Heart left ventricle (tissue), 16 donors: ENCODE measurements at places on chromosomes 7 and 10. TPM values are rescaled to one million over a fixed set of nuclear protein-coding genes. Genes with fewer than 3 reads are reported as not detected.

DNA sequence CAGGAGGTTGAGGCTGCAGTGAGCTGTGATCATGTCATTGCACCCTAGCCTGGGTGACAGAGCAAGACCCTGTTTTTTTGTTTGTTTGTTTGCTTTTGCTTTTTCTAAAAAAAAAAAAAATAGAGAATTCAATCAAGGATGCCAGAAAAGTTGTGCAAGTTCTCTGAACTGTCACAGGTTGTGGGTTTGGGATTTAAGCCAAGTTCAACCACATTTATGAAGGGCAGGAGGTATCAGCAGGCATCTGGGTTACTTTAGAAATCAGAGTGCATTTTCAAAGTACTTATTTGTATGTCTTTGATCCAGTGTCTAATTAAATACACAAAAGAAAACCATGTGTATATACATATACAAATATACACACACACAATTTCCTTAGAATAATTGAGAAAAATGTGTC, 151.2 kb upstream of the MINDY3 start:
- no peak for DNase-seq
- no peaks in the 10 kb centered on the region for H3K27me3 ChIP-seq
- no peaks in the 10 kb centered on the region for H3K4me1 ChIP-seq
- no peaks in the 10 kb centered on the region for H3K36me3 ChIP-seq

DNA sequence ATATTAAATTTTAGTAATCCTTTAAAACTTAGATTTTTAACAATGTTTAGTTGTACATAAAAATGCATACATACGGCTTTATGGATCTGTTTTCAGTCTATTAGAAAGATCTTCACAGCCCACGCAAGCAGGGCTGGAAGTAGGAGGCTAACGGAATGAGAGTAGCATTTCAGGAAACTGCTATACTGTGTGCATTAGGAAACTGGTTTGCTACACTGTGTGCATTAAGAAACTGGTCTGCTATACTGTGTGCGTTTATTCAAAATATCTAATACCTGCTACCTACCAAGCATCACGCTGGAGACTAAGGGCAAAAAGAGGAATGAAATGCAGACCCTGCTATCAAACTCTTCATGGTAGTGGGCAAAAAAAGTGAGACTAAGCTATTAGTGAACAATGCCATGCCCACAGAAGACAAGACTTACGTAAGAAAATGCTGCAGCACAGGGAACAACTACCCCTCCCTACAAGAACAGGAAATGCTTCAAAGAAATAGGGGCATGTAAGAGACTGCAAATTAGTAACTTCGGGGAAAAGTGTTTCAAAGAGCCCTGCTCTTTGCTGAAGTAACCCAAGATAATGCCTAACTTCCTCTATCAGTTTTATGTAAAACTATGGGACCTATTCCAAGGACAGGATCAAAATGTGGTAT, 11.3 kb downstream of the RAB11FIP2 start:
- DNase-seq, result no peak
- no peak overlapping the region for H3K27ac ChIP-seq
- no peaks in the 10 kb centered on the region for H3K27me3 ChIP-seq
- H3K4me3 ChIP-seq, result no peak overlapping the region
- no peaks in the 10 kb centered on the region for H3K36me3 ChIP-seq
- H3K4me1 ChIP-seq, result peaks cover 3% of the 10 kb centered on the region

DNA sequence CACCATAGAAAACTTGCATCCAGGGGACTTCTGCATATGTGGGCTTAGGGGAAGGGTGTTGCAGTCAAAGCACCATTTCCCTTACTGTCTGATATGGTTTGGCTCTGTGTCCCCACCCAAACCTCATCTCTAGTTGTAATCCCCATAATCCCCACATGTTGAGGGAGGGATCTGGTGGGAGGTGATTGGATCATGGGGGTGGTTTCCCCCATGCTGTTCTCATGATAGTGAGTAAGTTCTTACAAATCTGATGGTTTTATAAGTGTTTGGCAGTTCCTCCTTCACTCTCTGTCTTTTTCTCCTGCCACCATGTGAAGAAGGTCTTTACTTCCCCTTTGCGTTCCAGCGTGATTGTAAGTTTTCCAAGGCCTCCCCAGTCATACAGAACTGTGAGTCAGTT, 177.4 kb downstream of the ADK start:
- no peak for DNase-seq
- no peak overlapping the region for H3K27ac ChIP-seq
- H3K4me3 ChIP-seq, result no peak overlapping the region
- H3K4me1 ChIP-seq, result no peaks in the 10 kb centered on the region
- H3K27me3 ChIP-seq, result no peaks in the 10 kb centered on the region

GRCh38 chr7:3887096-3887690, 586.1 kb downstream of the SDK1 start:
- no peaks in the 10 kb centered on the region for H3K36me3 ChIP-seq
- no peak overlapping the region for H3K27ac ChIP-seq
- no peaks in the 10 kb centered on the region for H3K27me3 ChIP-seq

GRCh38 chr7:93453262-93453661, 121.3 kb downstream of the CALCR start:
- DNase-seq, result no peak
- no peaks in the 10 kb centered on the region for H3K4me1 ChIP-seq
- H3K27ac ChIP-seq, result no peak overlapping the region
- no peaks in the 10 kb centered on the region for H3K27me3 ChIP-seq
- no peaks in the 10 kb centered on the region for H3K36me3 ChIP-seq

- H3K36me3 ChIP-seq, result no peaks in the 10 kb centered on the region
- H3K27ac ChIP-seq, result no peak overlapping the region
- H3K27me3 ChIP-seq, result no peaks in the 10 kb centered on the region
- no peaks in the 10 kb centered on the region for H3K4me1 ChIP-seq
- H3K4me3 ChIP-seq, result no peak overlapping the region
Observed at GRCh38 chr7:34031156-34031555, 125.8 kb downstream of the BMPER start.

GRCh38 chr10:114174695-114175188, 739 bp upstream of the CCDC186 start:
- H3K36me3 ChIP-seq, result no peaks in the 10 kb centered on the region
- H3K4me1 ChIP-seq, result peaks cover 8% of the 10 kb centered on the region
- peak overlapping the region; percentile 82 for H3K27ac ChIP-seq
- no peaks in the 10 kb centered on the region for H3K27me3 ChIP-seq

- H3K4me1 ChIP-seq, result peaks cover 3% of the 10 kb centered on the region
- DNase-seq, result no peak
- H3K27me3 ChIP-seq, result no peaks in the 10 kb centered on the region
- H3K27ac ChIP-seq, result peak overlapping the region; percentile 23
- H3K36me3 ChIP-seq, result no peaks in the 10 kb centered on the region
- no peak overlapping the region for H3K4me3 ChIP-seq
Observed at GRCh38 chr10:62037890-62038608, 136.6 kb downstream of the ARID5B start.

GRCh38 chr10:63265222-63265617, 132.1 kb downstream of the NRBF2 start:
- peak overlapping the region; percentile 62 for H3K4me3 ChIP-seq
- H3K27me3 ChIP-seq, result no peaks in the 10 kb centered on the region
- DNase-seq, result peak; percentile 33
- peak overlapping the region; percentile 89 for H3K27ac ChIP-seq
- peaks cover 53% of the 10 kb centered on the region for H3K4me1 ChIP-seq

GRCh38 chr7:139124084-139124914, 14.8 kb upstream of the ZC3HAV1 start:
- H3K36me3 ChIP-seq, result no peaks in the 10 kb centered on the region
- H3K27me3 ChIP-seq, result peaks cover 4% of the 10 kb centered on the region
- no peak overlapping the region for H3K4me3 ChIP-seq
- DNase-seq, result no peak
- no peaks in the 10 kb centered on the region for H3K4me1 ChIP-seq

DNA sequence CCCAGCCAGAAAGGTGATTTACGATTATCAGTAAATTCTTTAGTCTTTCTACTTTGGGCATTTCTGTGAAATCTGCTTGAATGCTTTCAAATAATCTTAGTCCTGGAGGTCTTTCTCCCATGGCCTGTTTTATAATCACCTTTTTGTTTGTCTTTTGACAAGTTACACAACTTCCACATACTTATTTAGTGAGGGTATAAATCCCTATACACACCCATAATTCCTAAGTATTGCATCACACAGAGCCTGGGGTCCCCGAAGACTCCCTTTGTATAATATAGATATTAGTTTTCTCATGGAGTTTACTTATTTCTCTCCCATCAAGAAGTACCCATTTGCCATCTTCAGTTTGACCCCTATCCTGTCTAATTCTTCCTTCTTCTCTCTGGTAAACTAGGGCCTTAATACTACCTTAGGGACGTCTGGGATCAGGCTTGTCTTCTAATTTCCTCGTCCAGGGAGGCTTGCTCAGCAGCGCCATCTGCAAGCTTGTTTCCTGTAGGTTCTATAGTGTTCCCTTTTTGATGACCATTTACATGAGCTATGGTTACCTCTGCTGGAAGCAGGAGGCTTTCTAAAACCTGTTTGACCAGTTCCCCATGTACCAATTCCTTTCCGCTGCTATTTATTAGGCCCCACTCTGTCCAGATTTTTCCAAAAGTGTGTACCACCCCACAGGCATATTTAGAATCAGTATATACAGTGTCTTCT, 8.1 kb downstream of the DNAH11 start:
- H3K4me3 ChIP-seq, result no peak overlapping the region
- H3K27me3 ChIP-seq, result peaks cover 7% of the 10 kb centered on the region
- no peak overlapping the region for H3K27ac ChIP-seq
- DNase-seq, result no peak
- H3K36me3 ChIP-seq, result no peaks in the 10 kb centered on the region

DNA sequence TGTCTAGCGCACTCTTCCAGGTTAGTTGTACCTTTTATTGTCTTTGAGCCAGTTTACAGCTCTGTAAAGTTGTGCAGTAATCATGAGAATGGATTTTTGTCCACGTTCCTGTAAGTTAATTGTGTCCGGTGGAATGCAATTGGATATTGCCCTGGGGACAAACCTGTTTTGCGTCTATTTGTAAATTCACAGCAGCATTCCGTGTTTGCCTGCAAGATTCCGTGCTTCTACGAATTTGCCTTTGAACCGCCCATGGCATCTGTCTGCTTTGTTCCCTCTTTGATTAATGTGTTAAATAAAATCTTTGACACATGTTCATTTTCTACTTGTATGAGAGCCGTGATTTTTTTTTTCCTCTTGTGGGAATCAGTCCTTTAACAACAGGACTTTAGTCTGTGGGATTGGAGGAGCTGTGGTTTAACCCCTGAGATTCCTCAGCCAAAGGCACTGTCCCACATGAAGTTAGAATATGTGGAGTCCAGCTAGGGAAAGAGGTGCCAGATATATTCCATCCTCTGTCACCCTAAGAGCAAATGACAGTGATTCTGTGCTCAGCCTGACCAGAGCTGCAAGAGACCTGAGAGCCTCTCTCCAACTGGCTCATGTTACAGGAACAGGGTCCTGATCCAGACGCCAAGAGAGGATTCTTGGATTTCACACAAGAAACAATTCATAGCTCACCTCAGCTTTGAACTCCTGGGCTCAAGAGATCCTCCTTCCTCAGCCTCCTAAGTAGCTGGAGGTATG, 126.3 kb downstream of the COL26A1 start:
- H3K27me3 ChIP-seq, result no peaks in the 10 kb centered on the region
- H3K27ac ChIP-seq, result no peak overlapping the region
- H3K36me3 ChIP-seq, result no peaks in the 10 kb centered on the region
- H3K4me1 ChIP-seq, result no peaks in the 10 kb centered on the region
- no peak for DNase-seq
- no peak overlapping the region for H3K4me3 ChIP-seq

DNA sequence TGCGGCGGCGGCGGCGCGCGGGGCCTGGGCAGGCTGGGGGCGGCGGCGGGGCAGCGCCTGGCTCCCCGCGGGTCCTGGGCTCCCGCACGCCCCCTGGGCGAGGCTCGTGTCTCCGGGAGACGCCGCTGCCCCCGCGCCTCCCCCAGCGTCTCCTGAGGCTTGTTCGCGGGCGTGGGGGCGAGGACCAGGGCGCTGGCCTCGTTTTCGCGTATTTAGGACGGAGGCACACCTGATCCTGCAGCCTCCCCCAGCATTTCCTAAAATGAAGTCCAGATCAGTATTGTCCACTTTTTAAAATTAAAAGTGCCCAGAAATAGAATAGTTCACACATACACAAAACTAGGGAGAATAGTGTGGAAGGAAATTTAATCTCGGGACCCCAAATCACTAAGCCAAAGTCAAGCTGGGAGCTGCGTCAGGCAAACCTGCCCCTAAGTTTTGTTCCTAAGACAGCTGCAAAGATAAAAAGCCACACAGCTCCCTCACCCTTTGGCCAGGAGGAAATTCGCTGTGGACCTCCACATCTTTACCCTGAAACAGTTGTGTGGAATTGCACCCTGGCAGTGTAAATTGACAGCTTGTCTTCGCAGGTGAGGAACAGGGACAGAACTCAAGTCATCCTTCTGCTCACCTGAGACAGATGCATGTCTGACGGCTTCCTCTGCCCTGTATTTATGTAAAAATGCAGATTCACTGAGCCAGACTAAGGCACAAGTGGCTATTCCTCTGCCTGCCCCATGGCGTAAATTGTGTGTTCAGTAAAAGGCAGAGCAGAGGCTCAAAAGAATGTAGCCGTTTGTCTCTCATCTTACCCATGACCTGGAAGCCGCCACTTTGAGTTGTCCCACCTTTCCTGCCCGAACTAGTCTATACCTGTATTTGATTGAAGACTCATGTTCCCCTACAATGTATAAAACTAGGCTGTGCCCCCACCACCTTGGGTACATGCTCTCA, 740 bp downstream of the GALNT11 start:
- H3K27ac ChIP-seq, result peak overlapping the region; percentile 84
- peak overlapping the region; percentile 98 for H3K4me3 ChIP-seq
- H3K27me3 ChIP-seq, result no peaks in the 10 kb centered on the region

DNA sequence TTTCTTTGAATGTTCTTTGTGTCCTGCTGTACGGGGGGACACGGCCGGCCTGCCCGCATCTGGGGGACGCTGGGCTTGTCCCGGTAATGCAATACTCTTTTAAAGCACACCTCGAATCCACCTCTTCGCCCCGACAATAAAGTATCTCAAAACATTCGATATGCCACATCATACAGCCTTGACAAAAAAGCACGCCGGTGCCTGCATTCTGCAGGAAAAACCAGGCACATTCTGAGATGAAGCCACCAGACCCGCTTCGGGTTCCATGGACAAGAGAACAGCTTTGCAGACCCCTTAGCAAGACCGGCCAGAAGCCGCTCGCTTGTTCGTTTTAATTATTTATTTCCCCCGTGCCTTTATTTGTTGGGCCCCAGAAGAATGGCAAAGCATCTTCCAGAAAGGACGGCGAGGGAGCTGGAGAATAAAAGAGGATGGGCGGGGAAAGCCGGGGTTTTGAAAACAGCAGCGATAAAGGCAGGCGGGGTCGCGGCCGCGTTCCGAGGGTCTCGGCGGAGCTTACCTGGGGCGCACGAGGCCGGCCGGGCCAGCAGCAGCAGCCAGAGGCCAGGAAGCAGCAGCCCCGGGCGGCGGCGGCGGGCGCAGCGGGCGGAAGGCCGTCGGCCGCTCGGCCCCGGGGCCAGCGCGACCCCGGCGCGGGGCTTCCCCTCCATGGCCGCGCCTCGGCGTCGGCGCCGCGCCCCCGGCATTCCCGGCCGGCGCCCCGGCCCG, 462 bp downstream of the KIAA1549 start:
- H3K4me3 ChIP-seq, result peak overlapping the region; percentile 60
- DNase-seq, result no peak
- peaks cover 12% of the 10 kb centered on the region for H3K4me1 ChIP-seq
- no peaks in the 10 kb centered on the region for H3K27me3 ChIP-seq

C1GALT1 gene
- 21.4 TPM for total RNA-seq

ALOX5 gene
- total RNA-seq, result 8.4 TPM

SLC26A3 gene
- not detected for total RNA-seq

DDX56 gene
- total RNA-seq, result 19.4 TPM

PLAC9 gene
- 32.8 TPM for total RNA-seq

AKR1D1 gene
- not detected for total RNA-seq

CHN2 gene
- total RNA-seq, result 45.3 TPM

ELMO1 gene
- 35.9 TPM for total RNA-seq
